ENCODE measurements at places on chromosomes 1 and 21.

- DNase-seq: no peak
Observed at GRCh38 chr21:42301371-42302075, 13.7 kb downstream of the TFF3 start.

DNA sequence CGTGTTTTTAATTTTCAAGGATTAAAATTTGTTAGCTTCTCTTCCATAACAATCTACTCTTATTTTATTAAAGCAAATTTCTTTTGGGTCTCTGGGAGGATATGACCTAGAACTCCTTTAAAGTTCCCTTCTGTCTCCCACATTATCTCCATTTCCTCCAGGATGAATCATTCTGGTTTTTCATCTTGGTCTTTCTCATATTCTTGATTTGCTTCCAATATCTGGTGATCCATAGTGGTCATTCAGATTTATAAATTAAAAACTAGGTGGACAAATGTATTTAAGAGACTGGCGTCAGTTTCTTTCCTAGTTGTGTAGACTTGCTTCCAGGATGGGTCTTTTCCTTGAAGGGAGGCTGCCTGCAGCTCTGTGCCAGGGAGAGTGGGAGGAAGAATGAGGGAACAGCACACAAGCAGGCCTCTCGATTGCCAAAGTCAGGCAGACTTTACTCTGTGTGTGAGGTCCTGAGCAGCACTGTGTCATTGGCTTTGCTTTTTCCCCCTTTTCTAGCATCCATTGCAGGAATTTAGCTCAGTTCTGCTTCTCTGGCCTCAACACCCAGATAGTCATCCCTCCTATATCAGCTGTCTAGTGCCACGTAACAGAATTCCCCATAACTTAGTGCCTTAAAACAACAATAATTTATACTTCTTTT is 48.1 kb upstream of the FOXO6 start:
- DNase-seq: peak; percentile 63

DNA sequence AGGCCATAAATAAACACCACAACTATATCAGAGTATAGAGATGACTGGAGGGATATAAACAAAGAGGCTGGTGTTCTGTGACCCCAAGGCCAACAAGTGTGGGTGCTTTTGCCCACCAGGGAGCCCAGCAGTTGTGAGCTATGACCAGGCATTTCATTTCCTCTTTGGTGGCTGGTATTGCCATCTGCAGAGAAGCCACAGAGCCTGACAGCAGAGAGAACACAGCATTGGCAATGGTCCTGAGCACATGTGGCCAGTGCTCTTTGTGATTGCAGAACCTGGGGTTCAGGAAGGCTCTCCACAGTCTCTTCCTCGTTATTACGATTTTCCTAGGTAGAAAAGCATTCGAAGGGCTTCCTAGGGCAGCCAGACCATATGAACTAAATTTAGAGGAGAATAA is 112.3 kb downstream of the TM2D1 start:
- DNase-seq: no peak

DNA sequence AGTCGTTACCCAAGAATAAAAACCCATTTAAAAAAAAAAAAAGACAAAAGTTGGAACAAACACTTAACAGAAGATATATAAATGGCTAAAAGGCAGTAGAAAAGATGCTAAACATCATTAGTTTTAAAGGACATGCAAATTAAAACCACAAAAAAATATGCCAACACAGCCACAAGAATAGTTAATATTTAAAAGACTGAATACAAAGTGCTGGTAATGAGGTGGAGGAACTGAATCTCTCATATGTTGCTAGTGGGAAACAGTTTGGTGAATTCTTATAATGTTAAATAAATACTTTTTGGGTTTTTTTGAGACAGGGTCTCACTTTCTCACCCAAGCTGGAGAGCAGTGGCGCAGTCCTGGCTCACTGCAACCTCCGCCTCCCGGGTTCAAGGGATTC is 10.0 kb downstream of the LRRC40 start:
- DNase-seq: no peak

DNA sequence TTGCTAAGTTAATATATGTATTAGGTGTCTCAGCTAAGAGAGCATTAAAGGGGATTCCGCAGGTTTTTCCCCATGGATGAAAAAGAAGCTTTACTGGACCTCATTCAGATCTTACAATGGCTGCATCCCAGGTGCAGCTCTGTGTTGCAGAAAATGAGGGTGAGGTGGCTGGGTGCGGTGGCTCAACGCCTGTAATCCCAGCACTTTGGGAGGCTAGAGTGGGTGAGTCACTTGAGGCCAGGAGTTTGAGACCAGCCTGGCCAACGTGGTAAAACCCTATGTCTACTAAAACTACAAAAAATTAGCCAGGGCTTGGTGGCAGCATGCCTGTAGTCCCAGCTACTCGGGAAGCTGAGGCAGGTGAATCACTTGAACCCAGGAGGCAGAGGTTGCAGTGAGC is 58.5 kb upstream of the MORC3 start:
- DNase-seq: no peak

- DNase-seq: no peak
Observed at GRCh38 chr21:39637971-39638240, 25.2 kb downstream of the B3GALT5 start.

- DNase-seq: no peak
Observed at GRCh38 chr21:42568866-42569731, 55.4 kb downstream of the SLC37A1 start.

DNA sequence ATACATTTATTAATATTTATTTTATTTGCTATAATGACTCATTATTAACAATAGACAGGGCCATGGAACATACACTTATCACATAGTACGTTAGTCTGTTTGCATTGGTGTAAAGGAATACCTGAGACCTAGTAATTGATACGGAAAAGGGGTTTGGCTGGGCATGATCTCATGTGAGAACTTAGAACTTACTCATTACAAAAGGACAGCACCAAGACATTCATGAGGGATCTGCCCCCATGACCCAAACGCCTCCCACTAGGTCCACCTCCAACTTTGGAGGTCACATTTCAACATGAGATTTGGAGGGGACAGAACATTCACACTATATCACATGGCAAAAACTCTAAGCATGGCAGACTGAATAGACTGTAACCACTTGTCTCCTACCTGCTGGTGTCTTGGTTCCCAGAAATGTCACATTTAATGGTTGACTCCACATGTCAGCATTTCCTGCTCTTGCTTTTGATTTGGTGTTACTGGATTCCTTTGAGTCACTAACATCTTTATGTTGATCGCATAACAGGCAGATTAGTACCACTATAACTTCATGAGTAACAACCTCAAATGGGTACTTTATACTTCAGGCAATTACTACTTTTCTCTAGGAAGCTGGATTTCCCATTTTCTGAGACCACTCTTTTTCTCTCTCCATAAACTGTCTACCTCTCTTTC is 3.5 kb upstream of the C1orf116 start:
- no peak for DNase-seq

GRCh38 chr1:208045463-208046260 is 134.7 kb upstream of the CD34 start:
- DNase-seq: no peak

GRCh38 chr1:100036718-100037655 is 67.2 kb downstream of the SLC35A3 start:
- DNase-seq: peak; percentile 86

DNA sequence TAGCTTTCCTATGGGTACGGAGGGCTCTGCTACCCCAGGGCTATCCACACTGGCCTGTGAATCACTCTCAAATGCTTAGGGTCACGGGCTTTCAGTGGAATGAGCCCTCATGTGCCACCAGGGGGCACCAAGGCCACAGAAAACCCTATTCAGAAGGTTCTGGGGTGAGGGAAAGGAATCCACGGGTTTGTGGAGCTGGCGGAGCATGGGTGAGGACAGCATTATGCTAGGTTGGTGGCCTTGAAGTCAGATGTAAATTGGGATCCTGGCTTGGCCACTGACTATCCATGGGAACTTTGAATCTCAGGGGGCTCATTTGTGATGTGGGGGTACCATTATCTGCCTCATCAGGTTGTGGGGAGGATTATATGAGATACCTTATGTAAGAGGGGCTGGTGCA is 5.1 kb upstream of the LAMTOR5 start:
- peak; percentile 71 for DNase-seq

DNA sequence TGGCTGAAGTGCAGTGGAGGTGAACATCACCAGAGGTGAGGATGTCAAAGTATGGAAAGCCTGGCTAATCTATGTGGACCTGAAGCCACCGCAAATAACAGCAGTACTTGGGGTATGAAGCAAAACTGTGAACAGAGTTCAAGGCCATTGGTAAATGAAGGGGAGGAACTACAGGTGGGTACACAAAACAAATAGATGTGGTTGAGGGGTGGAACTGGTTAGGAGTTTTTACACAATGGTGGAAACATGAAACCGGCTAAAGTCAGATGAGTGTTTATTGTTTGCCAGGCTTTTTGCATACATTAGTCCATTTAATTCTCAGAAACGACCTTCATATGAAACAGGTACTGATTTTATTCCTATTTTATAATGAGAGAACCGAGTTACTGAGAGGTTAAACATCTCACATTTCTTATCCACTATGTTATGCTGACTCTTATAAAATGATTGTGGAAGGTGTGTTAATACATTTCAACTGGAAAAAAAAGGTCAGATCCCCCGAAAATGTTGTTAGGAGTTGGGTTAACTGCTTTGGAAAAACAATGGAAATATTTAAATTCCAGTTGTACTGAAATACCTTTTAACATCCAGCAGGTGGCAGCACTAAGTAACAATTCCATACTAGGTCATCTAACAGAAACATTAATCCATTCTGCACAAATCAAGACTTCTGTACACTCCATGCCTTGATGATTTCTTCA is 44.3 kb upstream of the GTF2B start:
- peak; percentile 57 for DNase-seq

DNA sequence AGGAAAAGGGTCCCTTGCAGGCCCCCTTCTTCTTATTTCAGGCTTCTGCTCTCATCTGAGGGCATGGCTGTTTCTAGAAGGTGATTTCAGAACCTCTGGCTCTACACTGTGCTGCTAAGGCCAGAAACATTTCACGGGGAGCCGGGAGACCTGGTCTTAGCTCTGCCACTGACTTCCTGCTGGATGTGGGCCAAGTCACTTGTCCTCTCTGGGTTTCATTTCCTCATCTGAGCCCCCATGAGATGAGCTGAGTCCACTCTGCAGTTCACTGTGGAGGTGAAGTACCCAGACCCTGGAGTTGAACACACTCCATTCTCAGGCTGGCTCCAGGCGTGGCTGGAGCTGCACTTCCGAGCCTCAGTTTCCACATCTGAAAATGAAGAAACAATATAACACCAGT is 2.1 kb downstream of the PADI1 start:
- DNase-seq: no peak

GRCh38 chr1:37875833-37876232 is 16.4 kb upstream of the MTF1 start:
- peak; percentile 19 for DNase-seq

- no peak for DNase-seq
Observed at GRCh38 chr1:230274254-230274653, 151.9 kb downstream of the PGBD5 start.

GRCh38 chr1:58443986-58444868 is 102.3 kb downstream of the OMA1 start:
- DNase-seq: peak; percentile 14

GRCh38 chr1:145901312-145902021 is 8.4 kb downstream of the ITGA10 start:
- DNase-seq: no peak

Measured in fibroblast of mammary gland (primary cell).